ENCODE measurements at places on chromosomes 2 and 18.

GRCh38 chr18:54396760-54397159 lies 39.1 kb downstream of the C18orf54 start:
- DNase-seq: no peak

DNA sequence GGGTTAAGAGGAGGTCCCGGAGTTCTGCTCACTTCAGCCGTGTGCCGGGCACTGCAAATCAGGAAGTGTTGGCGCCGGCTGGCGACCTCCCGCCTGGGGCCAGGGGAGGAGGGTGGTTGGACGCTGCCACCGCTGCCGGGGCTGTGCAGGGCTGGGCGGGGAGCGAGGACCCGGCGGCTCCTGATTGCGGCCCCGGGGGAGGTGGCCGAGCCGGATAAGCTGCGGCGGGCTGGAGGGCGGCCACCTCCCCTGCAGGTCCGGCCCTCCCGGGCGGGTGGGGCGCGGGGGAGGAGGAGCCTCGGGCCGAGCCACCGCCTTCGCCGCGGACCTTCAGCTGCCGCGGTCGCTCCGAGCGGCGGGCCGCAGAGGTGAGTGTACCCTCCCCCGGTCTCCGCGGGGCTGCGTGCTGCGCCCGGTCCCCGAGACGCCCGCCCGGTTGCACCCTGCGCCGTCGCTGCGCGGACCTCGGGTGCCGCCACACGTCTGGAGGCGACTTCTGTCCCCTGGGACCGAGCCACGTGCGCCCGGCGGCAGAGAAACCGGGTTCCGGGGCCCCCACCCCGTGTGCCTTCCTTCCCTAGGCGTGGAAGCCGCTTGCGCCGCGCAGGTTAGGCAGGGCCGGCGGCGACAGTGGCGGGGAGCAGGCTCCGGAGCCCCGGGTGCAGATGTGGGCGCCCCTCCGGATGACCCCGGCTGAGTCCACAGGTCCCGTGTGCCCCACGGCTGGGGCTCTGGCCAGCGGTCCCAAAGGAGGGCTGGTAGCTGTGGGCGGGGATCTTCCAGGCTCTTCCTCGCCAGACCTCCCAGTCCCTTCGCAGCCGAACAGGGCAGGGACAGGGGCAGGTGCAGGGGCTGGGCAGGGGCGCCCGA lies at the start of gene STEAP3:
Gene STEAP3 (plus strand): TSS at position 314 of the 870 bp plus-strand sequence. CDS start 7,179 bp downstream, outside the sequence.
- DNase-seq: no peak

DNA sequence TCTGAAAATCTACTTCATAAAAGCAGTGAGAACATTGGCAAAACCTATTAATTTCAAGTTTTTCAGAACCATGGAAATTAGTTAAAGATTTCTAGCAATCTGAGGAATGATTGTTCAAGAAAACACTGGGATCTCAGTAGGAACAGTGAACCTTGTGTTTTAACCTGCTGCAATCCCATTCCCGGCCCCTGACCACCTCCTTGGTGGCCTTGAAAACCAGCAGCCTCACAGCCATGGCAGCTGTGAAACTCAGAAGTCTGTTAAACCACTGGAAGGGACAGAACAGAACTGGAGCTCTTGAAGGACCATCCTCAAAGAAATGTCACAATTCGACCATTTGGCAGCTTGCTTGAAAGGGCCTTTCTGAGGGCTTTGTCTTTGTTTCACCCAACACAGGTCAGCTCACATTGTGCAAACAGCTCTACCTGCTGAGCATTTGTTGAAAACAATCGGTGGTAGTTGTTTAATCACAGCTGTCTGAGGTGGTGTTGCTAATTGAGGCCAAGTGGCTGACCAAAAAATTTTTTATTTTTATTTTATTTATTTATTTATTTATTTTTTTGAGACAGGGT lies 25.8 kb downstream of the NEDD4L start:
- DNase-seq: no peak

GRCh38 chr2:145984580-145984979 lies 1464.7 kb upstream of the ZEB2 start:
- no peak for DNase-seq

GRCh38 chr2:47867205-47867604 lies 39.1 kb downstream of the FBXO11 start:
- peak; percentile 36 for DNase-seq

- DNase-seq: no peak
These were observed 1.5 kb downstream of the MAP3K2 start for GRCh38 chr2:127386246-127386645.

Measured in Panc1 (cell line).